Hair follicle dermal papilla cell (primary cell): ENCODE measurements at places on chromosomes 13 and 19. TPM values are rescaled to one million over a fixed set of nuclear protein-coding genes. Genes with fewer than 3 reads are reported as not detected.

The SLC10A2 gene
- total RNA-seq = not detected in 2 replicates

The RETN gene
- total RNA-seq = not detected in 2 replicates

The LILRA1 gene
- total RNA-seq = not detected in 2 replicates

The DCT gene
- total RNA-seq = 0.16 TPM in 1 of 2 replicates, not detected in the other

The EDDM13 gene
- total RNA-seq = not detected in 2 replicates

The MED26 gene
- total RNA-seq = 10.1 and 11.4 TPM in 2 replicates

The CGB2 gene
- total RNA-seq = not detected in 2 replicates

The ETHE1 gene
- total RNA-seq = 46.4 and 80.8 TPM in 2 replicates

The IGFL4 gene
- under 0.01 TPM in 1 of 2 replicates, not detected in the other for total RNA-seq

The PRKD2 gene
- total RNA-seq = 12.2 and 12.6 TPM in 2 replicates

The KLK15 gene
- not detected in 2 replicates for total RNA-seq

The CNFN gene
- total RNA-seq = not detected in 2 replicates
